ENCODE measurements at places on chromosomes 7 and 10.

DNA sequence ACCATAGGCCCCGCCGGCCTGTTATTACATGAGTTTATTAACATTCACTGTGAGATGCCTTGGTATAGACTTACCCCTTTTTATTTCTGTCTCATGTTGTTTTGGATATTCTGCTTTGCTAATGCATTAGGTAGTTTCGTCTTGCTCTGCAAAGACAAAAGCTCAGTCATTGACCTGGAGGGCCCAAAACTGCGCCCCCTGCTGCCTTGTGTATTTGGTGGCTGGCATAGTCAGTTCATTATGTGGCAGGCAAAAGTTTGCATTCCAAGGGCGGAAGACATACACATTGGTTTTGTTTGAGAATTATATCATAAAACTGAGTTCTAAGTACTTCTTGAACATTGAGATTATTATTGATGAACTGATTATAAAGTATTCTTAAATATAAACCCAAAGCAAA lies 372.5 kb downstream of the SDK1 start:
- DNase-seq, result no peak

GRCh38 chr7:139249179-139249810 lies 18.3 kb downstream of the UBN2 start:
- no peak for DNase-seq

DNA sequence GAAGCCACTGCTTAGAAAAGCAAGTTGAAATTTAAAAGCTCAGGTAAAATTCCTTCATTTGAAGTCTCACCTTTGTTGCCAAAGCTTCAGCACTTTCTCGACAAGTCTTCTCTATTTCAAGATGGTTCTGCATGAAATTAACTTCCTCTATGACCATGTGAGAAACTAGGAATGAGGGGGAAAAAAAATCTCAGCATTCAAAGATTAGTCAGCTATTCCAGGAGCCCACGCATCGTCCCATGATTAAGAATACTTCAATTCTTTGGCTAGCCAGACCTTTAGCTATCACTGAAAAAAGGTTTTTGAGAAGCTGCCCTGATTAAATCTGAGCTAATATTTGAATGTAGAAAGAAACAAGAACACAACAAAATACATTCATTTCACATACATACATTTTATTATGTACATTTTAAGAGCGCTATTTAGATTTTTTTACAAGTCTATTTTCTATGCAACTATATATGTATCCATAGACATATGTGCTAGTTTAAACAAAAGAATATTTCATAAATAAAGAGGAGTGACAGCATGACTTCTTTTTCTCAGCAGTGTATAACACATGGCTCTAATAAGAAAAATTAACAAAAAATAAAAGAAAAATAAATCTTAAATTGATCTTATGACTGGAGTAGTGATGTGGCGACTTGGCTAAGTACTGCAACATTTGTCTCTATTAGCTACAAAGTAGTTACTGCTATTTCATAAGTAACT lies 44.8 kb downstream of the SHTN1 start:
- DNase-seq, result no peak

DNA sequence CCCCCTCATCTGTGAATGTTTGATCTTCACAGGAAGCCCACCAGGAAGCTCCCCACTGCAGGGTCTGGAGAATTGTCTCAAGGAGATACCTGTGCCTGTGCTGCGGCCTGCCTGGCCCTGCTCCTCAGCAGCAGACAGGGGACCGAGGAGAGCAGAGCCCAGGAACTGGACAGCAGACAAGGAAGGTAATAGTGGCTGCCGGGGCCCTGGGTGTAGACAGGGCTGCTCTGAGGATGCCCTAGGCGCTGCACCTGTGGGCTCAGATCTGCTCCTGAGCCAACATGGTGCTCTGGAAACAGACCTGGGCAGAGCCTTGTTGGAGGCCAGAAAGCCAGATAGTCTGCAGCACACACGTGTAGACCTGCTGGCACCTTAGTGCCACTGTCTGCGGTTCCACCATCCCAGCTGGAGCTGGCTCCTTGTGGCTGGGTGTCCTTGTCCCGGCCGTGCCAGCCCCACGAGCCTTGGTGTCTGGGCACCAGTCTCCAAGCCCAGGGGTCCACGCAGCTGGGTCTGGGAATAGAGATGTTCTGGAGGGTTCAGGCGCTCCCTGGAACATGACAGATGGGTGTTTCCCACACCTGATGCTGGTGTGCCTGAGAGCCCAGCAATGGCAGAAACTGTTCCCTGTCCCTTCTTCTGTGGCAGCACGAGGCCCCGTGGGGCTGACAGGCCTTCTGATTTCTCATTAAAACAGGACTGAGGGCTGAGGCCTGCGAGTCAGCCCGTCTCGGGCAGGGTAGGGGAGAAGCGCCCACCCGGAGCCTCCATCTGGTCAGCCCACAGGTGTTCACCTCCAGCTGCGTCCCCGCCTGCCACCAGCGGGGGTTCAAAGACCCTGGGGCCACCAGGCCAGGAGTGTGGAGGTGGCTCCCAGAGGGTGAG lies 44.7 kb downstream of the ZNF467 start:
- no peak for DNase-seq

Data from NCI-H1436 (cell line).